HCT116 (cell line): ENCODE measurements at places on chromosomes 6 and 20. TPM values are rescaled to one million over a fixed set of nuclear protein-coding genes. Genes with fewer than 3 reads are reported as not detected.

DNA sequence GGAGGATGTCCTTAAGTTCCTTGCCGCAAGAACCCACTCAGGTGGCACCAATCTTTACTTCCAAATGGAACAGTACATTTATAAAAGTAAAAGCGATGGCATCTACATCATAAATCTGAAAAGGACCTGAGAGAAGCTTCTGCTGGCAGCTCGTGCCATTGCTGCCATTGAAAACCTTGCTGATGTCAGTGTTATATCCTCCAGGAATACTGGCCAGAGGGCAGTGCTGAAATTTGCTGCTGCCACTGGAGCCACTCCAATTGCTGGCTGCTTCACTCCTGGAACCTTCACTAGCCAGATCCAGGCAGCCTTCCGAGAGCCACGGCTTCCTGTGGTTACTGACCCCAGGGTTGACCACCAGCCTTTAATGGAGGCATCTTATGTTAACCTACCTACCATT is 191.7 kb downstream of the TRIM27 start:
- DNase-seq = no peak

The GNRH2 gene
- 0.32 TPM for total RNA-seq

The OPN5 gene
- not detected for total RNA-seq

- no peak for DNase-seq
Observed at GRCh38 chr6:169529931-169530751, 171.7 kb downstream of the WDR27 start.

- no peak for DNase-seq
Observed at GRCh38 chr6:36054415-36054814, 26.8 kb downstream of the MAPK14 start.

DNA sequence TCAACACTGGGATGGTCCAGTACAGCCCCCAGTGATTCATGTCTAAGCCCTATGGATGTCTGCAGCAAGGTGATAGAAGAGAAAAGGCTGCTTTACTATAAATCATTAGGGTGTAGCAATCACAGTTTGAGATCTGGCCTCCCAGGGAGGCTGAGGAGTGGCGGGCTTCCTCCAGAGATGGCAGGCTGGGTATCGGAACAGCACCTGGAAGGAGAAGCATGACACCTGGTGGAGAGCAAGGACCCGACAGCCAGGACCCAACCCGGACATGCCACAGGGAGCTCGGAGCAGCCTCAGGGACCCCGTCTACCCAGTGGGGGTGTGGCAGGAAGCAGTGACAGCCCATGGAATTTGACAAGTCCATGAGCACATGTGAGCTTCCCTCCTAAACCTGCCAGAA is 114.8 kb upstream of the CD93 start:
- DNase-seq = peak; percentile 48

- no peak for DNase-seq
Observed at GRCh38 chr20:60113771-60114170, 155.5 kb downstream of the CDH26 start.

- no peak for DNase-seq
Observed at GRCh38 chr6:134802426-134803058, 147.4 kb downstream of the ALDH8A1 start.

DNA sequence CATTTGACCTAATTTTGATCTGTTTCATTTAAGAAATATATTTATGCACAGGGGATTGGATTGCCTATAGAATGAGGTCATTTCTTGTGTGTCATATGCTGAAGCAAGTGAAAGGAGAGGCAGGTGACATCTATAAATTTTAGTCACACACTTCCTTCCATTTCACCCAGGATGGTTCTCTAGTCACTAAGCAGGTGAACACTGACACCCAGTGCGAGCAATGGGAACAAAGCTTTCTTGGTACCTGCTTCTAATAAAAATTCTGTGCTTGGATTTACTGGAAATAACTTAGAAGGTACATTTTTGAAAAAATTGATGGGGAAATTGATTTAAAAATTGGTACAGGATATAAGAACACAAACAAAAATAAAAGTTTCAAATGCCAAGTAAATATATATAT is 66.9 kb upstream of the MC3R start:
- no peak for DNase-seq

DNA sequence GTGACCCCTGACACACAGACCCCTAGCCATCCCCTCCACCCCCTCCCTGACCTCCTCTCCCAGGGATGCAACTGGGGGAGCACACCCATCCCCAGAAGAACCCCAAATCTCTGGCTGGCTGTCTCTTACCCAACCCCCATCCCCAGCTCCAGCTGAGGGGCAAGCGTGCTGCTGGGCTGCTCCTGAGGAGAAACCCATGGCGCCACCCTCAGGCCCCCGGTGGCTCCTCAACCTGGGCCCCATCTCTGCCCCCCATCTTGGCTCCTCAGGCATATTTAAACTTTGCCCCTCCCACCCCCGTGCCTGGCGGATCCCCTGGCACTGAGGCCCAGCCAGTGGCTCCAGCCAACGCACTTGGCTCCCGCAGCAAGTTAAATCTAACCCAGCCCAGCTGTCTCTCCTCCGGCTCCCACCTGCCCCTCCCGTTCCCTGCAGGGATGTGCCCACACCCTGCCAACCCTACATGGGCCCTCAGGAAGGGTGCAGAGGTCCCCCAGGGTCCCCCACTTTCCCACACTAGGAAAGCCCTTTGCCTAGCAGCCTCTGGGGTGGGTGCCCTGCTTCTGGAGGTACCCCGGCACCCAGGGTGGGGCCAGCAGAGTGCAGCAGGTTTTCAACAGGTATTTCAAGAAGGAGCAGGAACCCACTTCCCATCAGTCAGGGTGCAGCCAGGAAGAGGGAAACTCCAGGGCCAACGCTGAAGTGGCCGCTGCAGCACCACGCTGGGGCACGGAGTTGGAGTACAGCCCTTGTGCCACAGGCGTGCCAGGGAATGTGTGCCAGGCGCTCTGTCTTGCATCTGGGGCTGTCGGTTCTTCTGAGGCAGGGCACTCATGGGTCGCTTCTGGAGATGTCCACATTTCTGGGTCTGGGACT is 5.3 kb upstream of the OSBPL2 start:
- no peak for DNase-seq

- DNase-seq = no peak
Observed at GRCh38 chr6:841569-841968, 148.6 kb upstream of the EXOC2 start.

DNA sequence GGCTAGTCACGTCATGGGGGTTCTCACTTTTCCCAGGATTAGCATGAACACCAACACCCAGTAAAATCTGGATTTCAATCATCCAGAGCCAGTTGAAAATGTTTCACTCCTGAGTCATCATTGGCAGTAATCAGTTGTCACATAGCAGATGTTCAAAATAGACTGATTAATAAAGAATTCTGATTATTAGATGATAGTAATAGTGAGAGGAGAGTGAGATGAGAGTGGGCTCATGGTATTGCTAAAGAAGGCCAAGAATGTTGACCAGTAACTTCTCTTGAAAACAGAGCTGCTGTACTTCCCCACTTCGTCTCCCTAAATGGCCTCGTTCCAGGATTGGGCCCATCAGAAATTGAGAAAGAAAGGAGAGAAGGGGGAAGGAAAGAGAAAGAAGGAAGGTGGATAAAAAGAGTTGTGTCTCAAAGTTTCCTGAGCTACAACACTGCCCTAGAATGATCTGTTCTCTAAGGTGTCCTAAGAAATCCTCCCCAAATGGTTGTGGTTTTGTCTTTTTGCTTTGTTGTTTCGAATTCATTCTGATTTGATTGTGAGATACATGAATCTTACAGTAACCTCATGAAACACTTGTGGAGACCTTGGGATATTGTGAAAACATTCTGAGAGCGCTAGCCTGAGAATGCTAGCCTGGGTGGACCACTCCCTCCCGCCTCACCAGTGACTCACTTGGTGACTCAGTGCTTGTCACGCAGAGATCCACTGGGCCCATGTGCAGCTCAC is 502.2 kb upstream of the JARID2 start:
- peak; percentile 94 for DNase-seq

DNA sequence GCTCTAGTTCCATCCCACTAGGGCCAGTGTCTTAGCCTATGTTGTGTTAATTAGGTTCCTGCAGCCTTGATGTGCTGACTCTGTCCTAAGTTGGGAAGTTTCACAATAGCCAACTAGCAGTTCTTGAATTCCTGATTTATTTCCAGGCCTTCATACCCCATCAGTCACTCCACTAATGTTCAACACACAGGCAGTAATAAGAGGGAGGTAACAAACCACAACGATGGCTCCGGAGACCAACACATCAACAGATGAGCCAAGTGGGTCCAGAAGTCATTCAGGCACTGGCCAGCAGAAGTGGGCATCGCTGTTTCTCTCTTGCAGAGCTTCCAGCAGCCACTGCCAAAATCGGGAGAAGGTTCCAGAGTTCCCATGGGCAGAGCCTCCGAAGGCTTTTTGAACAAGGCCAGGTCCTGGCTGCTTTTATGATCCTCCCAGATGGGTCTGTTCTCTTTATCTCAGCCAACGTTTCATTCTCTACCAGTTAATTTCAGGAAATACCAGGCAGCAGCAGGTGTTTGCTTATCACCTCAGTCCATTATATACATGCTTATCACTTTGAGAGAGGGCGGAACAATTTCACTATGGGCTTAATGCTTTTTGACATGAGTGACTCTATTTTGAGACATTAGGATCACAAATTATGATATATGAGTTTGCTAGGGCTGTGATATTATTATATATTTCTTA is 48.5 kb upstream of the NOP56 start:
- no peak for DNase-seq

DNA sequence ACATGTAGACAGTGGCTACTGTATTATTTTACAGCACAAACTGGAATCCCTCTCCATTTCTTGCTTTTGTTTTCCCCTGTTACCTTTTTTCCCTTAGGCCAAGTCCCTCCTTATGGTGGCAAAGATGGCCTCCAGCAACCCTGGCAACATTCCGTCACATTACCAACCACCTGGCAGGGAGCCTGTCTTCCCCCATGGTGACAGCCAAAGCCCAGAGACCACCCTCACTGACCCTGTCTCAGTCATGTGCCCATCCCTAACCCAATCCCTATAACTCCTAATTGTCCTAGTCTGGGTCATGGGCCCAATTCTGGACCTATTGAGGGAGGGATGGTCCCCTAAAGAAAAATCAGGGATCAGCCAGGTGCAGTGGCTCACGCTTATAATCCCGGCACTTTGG is 27.6 kb downstream of the PARD6B start:
- DNase-seq = no peak

DNA sequence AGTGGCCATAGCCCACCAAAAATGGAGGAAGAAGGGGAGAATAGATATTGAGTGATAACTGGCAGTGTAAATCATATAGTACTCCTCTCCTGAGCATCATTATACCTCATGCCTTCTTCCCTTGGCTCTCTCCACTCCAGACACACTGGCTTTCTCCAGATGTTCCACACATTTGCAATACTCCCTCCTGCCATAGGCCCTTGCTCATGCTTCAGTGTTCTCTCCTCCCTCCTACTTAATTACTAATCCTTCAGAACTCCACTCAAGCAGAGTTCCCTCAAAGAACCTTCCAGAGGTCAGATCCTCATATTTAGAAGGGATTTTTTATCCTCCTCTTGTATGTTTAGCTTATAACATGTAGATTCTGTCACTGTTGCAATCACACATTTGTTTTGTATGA is 279.5 kb upstream of the SUPT3H start:
- DNase-seq = no peak

DNA sequence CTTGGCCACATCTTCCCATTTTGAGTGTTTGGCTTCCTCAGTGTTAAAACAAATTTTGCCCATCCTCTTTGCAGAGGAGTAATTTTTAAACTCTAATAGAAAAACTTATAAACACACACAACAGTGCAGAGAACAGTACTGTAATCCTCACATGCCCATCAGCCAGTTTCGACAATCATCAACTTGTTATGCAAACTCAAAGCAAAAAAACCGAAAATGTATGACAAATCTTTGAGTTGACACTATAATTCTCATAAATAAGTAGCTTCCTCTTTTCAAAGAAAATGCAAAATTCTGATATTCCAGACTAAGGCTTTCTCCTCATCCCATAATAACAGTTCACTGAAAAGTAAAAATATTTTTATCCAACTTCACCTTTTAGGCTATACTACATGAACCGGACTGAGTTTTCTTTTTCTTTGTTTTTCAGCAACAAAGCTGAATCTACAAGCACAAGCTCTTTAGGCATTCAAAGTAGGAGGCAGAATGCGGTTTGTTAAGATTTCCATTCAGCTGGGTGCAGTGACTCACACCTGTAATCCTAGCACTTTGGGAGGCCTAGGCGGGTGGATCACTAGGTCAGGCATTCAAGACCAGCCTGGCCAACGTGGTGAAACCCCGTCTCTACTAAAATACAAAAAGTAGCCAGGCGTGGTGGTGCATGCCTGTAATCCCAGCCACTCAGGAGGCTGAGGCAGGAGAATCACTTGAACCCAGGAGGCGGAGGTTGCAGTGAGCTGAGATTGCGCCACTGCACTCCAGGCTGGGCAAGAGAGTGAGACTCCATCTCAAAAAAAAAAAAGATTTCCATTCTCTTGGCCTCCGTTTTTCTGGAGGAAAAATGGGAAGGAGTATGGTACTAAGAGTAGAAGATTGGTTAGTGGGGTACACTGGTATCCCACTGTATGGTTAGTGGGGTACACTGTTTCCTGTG is 74.8 kb downstream of the GCNT2 start:
- DNase-seq = no peak

DNA sequence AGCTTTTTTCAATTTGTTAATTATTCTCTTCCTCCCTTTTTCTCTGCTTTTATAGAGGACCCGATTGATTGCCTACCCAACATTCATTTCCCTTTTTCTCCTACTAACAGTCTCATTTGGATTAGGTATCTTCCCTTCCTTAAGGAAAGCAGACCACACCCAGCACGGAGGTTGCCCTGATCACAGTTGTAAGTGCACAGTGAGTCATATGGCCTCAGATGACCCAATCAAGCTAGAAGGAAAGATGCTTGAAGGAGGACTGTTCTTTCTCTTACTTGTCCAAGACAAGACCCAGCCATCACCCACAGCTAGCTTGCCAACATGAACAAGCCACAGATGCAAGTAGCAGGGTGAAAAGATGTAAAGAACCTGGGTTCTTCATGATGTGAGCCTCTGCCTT is 518.6 kb downstream of the PKHD1 start:
- no peak for DNase-seq

The SPEF1 gene
- 0.93 TPM for total RNA-seq

- DNase-seq = no peak
Observed at GRCh38 chr6:109197061-109197460, 101.8 kb downstream of the CEP57L1 start.

DNA sequence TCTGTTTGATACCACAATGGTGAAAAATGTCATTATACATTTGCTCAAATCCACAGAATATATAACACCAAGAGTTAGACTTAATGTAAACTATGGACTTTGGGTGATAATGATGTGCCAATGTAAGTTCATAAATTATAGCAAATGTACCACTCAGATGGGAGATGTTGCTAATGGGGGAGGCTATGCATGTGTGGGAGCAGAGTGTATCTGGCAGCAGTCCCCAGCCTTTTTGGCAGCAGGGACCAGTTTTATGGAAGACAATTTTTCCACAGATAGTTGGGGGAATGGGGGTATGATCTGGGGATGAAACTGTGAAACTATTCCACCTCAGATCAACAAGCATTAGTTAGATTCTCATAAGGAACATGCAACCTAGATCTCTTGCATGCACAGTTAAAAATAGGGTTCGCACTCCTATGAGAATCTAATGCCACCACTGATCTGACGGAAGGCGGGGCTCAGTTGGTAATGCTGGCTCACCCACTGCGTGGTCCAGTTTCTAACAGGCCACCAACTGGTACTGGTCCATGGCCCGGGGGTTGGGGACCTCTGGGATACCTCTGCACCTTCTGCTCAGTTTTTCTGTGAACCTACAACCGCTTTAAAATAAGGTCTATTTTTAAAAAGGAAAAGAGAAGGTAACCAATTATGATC is 8.0 kb downstream of the HLA-DQA1 start:
- no peak for DNase-seq

The DNAH8 gene
- not detected for total RNA-seq

The ID4 gene
- 0.10 TPM for total RNA-seq

The GRM4 gene
- 2.6 TPM for total RNA-seq
